Breast epithelium (tissue), 4 donors: ENCODE measurements at places on chromosomes 12 and 14.
A peak's percentile ranks its signal among the peaks of the same experiment; 100 is the strongest.

- DNase-seq: no peak
These were observed 65.2 kb downstream of the WIF1 start for GRCh38 chr12:65055859-65056258.

- DNase-seq: no peak
These were observed 2.0 kb downstream of the ESR2 start for GRCh38 chr14:64292197-64292596.

DNA sequence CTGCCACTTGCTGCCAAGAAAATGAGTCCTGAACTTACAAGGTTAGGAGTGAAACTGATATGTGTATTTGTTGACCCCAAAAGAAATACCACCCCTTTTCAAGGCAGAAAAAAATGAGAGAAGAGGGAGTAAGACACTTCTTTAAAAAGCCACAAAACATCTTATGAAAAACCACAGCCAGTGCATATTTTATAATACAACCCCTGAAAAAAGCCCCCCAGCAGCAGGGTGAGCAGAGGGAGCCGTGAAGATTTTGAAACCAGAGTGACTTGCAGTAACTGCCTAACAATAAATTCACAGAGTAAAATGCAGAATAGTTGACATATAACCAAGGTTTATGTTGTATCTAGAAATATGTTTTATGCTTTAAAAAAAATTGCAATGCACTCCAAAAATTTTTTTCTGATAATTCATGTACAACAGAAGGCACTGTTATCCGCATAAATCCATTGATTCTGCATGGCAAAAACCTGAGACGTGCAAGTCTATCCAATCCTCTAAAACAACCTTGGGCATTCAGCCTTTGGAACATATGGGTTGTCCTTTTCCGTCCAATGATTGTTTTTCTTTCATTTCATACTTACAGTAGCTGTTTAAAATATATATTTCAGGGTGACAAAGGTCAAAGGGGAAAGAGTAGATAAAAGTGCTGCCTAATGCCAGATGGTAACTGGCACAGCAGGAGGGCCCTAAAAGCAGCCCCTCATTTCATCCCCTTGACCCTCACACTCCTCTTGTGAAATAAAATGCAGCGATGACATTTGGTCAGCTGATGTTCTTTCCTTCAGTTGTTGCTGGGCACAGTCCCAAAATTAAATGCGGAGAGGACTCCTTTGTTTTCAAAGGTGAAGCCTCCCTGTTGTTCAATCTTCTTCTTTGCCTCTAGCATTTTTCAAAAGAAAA lies 65.3 kb downstream of the IPO8 start:
- DNase-seq: no peak

DNA sequence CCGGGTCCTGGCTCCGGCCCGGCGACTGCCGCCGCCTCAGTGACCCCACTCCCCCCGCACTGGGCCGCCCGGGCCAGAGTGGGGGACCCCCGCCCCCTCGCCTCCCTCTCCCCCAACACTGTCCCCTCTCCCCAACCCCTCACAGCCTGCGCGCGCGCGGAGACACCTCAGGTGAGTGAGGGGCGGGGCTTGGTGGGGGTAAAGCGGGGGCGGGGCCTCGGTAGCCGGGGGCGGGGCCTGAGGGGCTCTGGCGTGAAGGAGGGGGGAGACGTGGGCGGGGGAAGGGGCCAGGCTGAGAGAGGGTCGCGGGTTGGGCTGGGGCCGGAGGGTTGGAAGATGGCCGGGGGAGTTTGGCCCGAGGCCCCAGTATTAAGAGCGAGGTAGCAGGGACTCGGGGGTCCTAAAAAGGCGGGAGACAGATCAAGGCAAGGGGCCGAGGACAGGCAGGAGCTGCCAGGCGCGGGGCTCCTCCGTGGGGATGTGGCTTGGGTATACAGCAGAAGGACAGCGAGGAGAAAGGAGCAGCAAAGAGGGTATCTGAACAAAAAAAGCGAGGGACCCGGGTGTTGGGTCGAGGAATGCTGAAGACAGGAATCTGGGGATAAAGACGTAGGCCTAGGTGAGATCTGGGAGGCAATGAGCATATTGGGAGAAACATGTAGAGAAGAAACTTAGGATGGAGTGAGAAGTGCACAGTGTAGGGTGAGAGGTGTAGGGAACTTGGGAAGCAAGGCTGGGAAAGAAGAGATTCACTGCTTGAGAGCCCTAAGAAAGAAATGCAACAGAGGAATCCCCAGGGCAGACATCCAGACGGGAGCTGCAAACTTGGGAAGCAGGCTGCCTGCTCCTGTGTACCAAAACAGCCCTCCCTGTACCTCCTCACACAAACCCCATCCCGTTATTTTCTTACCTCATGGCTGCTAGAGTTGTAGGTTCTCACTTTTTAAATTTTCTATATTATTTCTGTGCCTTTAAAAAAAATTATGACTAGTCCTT lies 10.8 kb downstream of the SUOX start:
- peak; percentile 34 for DNase-seq

DNA sequence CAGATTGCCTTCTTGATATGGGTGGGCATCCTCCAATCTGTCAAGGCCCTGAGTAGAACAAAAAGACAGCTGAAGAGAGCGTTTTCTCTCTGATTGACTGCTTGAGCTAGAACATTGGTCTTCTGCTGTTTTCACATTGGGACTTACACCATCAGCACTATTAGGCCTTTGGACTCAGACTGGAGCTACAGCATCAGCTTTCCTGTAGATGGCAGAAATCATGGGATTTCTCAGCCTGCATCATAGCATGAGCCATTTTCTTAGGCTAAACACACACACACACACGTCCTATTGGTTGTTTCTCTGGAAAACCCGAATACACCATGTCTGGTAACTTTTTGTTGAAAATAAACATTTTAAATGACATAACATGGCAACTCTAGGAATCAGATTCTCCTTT lies 15.8 kb upstream of the PPM1A start:
- no peak for DNase-seq

DNA sequence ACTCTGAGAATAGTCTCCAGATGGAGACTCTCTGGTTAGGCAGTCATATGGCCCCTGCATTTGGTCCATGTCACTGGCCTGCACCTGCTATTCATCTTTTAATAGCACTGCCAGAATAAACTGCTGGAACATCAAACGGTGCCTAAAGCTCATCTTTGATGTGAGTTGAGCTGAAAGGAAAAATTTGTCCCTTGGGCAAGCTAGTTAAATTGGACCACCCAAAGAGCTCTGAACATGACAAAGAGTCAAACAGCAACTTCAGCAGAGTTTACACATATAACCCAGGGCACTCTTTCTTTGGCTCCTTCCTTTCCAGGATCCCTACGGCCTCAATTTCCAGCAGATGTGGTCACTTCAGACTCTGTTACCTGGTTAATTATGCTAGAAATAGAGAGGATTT lies 269.9 kb downstream of the RPL10L start:
- DNase-seq: no peak

GRCh38 chr12:10737249-10737648 lies 14.1 kb upstream of the YBX3 start:
- no peak for DNase-seq
